Ovary (tissue), 10 donors: ENCODE measurements at places on chromosomes 3 and 15.
A peak's percentile ranks its signal among the peaks of the same experiment; 100 is the strongest.

DNA sequence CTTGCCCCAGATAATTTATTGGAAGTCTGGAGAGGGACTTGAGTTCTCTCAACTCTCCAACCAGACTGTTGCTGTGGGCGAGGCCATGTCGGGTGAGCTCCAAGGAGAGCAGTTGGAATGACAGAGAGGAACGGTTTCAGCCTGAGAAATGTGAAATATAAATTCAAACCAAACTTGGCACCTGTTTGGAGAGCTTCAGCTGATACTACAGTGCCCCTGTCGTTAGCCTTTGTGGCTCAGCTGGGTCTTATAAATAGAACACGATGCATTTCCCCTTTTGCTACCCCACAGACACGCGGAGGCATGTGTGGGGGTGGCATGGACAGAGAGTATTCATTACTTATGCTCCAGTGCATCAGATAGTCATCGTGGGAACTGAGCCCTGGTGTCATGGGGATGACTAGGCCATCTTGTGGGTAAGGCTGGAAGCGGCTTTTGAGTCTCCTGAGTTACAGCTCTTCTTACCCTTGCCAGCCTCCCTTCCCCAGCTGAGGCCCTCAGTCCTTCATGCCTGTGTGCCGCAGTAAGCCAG lies 15.6 kb downstream of the SMAD3 start:
- DNase-seq, result no peak

DNA sequence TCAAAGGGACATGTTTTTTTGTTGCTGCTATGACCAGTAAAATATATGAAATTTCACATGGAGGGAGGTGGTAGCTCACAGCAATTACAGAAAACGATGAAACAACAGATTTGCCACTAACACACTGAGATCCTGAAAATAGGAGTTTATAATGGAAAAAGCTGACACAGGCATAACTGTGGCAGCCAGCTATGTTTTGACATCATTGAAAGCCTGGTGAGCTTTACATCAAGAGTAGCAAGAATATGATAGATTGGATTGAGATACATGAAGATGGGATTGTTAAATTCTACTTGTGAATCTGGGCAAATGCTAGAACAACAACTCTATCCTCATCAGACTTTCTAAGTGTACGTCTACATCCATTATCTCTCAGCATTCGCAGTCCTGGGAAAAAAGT lies 760.7 kb downstream of the GRM7 start:
- DNase-seq, result no peak

- DNase-seq, result no peak
Observed at GRCh38 chr3:184489268-184489841, 72.2 kb upstream of the EPHB3 start.

GRCh38 chr3:195124378-195124992 lies 146.5 kb downstream of the XXYLT1 start:
- no peak for DNase-seq

DNA sequence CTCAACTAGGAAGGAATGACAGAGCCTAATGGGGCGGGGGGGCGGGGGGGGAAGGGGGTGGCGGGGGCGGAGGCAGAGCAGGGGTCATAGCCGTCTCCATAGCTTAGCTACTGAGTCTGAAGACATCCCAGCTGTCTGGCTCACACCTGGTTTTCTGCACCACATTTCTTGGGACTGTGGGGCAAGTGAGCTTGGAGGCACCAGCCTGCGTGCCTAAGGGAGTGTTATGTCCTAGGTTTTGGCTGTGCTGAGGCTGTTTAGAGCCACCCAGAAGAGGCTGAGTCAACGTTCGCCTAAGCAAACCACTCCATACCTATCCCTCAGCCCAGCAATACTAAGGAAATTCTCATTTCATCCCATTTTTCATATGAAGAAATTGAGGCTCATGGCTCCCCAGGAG lies 1.4 kb downstream of the IL17RD start:
- DNase-seq, result no peak

DNA sequence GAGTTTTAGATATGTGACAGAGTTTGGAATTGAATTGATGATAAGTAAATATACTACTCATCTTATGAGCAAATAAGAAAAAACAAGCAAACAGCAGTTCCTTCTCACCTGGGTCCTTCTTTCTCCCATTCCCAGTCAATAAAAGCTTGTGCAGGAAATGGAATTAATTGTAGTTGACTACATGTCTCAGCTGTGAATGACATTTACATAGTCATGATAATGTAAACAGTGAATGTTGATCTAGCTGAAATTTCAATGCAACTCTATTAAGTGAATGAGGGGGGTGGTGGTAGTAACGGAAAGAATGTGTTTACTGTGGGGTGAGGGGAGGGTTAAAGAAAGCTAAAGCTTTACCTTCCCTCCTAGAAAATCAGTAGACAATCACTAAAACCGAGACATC lies 76.2 kb downstream of the NFKBIZ start:
- DNase-seq, result no peak

DNA sequence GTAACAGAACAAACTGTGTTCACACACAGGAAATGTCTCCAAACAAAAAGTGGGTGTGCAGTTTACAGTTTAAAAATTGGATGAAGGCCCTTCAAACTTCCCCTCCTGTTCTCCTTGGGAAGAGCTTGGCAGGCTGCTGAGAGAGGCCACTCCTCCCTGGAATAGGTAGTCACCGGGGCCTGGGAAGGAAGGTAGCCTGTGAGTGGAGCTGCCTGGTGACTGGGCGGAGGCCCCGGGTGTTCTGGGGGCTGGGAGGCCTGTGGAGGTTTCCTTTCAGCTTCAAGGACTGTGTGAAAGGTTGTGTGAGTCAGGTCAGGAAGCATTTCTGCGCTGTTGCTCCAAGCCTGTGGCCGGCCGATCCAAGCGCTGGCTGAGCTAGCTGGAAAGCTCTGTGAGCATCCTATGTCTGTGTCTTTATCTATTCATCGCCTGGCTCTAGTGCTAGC lies 14.1 kb downstream of the SLCO3A1 start:
- DNase-seq, result peak; percentile 87

DNA sequence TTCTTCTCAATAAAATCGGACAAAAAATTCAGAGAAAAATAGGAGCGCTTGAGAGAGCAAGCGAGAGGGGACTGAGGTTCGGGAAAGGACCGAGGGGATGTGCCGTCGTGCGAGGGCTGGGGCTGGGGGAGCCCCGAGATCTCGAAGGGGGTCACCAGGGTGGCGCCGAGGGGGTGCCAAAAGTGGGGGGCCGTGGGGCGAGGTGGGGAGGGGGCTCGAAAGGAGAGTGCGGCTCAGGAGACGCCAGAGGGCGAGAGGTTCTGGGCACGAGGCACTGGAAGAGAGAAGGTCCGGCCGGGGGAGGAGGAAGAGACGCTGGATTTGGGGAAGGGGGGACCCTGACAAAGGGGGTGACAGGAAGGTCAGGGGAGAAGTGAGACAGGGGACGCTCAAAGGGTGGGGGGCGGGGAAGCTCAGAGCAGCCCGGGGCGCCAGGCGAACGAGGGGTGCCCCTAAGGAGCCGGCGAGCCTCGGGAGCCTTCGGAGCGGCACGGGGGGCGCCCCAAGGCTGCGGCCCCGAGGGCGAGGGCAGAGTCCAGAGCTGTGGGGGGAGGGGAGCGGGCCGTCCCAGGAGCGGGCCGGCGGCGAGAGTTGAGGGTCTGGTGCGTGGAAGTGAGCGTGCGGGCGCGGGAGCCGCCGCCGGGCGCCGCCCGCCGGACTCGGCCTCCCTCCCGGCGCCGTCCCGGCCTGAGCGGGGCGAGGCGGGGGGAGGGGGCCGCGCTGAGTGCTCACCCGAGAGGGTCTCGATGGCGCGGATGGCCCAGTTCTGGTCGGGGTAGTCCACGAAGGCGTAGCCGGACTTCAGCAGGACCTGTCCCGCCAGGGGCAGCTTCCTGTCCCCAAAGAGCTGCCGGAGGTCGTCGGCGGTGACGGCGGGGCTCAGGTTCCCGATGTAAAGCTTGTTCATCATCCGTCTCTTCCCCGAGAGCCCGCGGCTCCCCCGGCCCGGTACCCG lies 514 bp downstream of the IGF2BP2 start:
- peak; percentile 43 for DNase-seq

DNA sequence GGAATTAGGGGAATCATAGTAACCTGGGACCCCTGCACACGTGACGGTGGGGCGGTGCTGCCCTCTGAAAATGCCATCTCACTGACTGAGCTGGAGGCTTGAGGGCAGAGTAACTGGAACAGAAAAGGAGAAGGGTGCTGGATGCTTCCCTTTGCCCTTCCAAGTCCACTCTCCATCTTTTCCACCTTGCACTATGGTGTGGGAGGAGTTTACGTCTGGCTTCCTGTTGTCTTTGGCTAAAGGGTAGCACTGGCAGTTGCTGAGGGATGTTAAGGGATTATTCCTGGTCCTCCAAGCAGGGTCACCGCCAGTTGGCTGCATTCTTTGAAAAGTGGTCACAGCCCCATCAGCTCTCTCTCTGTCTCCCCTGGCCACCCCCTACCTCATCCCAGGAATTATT lies 129.4 kb upstream of the SNTN start:
- no peak for DNase-seq

DNA sequence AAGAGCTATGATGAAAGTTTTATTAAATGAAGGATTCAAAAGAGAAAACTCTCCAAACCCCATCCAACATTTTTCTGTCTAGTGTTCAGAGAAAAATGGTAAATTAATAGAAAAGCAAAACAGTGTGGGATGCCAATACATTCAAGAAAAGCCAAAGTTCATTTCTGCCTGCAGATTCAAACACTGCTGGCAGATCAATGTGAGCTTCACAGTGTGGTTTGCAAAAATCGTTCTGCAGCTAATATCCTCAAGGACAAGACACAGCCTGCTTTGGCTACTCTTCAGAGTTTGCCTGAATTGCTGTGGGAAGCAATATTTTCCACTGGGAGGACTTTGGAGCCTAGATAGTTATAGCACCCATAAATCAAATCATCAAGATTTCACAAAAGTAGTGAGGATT lies 619.9 kb upstream of the SUCLG2 start:
- DNase-seq, result no peak
